Right hindlimb (tissue), 1 donor: ENCODE measurements at places on chromosomes 7 and 10.

DNA sequence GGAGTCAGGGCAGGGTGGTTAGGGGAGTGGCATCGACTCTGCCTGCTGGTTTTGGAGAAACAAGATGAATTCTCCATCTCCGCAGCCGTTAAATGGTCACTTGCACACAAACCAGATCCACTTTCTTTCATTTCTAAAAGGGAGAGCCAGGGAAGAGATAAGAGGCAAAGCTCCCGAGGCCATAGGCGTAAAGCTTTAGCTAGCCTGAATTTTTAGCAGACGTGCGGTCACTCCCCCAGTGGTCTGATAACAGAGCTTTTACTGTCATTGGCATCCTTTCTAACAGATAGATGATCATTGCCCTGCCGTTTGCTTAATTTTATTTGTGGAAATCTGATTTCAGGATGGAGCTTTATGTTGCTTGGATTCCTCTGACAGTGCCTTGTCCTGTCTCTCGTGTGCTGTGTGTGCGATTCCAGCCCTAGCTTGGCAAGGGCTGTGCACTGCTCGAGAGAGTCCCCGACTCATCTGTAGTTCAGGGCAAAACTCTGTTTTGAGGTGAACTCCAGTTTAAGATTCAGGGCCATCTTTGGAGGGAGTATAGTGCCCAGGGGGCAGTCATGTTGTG, 62.5 kb downstream of the GATA3 start:
- no peak for DNase-seq

DNA sequence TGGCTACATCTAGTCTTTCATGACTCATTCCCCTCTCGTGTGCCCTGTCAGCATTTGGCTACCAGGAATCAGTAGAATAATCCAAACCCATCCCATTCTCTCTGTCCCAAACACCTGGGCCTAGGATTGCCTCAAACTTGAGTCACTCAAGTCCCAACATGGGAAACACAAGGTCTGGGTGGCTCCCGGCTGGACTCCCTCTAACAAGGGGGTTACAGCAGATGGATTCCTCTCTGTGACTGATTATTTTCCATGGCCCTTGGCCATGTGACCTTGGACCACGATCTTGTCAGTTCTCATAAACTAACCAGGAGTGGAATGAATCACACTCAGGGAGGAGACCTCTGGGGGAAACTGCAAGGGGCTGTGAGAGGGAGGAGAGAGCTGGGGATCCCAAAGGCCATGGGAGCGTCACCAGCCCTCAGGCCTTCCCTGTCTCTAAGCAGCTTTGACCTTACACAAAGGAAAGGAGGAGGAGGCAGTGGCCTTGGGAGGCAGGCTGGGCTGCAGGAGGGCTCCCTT, 533.1 kb downstream of the KCNMA1 start:
- peak; percentile 43 for DNase-seq

- no peak for DNase-seq
These were observed 26.2 kb downstream of the FAM171A1 start for GRCh38 chr10:15344876-15345285.

DNA sequence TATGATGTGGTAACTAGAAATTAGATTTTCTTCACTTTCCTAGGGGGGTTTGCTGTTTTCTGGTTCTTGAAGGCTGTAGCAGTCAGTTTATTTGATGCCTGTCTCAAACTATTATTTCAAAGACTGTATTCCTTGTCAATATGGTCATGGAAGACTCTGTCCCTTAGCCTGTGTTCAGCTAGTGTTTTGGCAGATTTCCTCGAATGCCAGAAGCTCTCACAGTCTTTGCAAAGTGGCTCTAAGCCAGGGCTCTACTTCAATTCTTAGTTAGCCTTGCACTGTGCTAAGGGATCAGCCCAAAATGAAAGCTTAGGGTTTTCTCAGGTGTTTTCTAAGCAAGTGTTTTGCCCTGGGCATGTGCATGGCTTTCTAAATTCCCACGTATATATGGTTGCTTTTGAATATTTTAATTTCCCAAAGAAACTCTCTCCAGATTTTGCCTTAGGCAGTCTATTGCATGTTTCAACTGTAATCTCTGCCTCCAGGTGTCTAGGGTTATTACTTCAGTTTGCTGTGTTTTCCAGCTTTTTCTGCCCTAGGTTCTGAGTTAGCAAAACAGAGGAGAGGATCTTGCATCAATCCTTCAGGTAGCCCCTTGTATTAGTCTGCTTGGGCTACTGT, 7.2 kb upstream of the C1GALT1 start:
- DNase-seq = no peak

GRCh38 chr10:3064423-3064822, 2.9 kb upstream of the PFKP start:
- DNase-seq = no peak

GRCh38 chr10:66737241-66737640, 188.6 kb upstream of the LRRTM3 start:
- no peak for DNase-seq

GRCh38 chr10:10911035-10911434, 106.6 kb upstream of the CELF2 start:
- no peak for DNase-seq

DNA sequence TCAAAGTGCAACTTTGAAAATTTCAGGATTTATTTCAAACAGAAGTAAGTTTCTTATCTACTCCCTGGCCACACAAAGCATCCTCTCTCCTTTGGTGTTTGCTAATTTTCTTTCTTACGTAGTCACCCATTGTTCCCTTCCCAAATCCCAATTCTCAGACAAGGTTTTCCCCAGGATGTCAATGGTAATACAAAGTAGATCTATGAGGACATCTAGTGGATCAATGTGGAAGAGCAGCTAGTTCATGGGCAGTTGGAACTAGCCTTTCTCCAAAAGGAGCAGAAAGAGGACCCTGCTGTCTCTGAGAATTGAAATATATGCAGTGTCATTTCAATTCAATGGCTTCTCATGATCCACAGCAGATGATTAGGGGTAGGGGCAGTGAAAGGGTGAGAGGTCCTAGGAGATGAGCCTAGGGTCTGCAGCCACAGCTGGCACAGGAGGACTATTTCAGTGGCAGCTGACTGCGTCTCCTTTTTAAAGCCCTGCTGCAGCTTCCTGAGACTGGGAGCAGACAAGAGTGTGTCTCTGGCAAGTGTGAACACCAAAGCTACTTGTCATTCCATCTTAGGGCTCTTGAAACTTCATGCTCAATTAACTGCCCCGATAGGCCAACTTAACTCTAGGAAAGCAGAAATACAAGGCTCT, 632.6 kb downstream of the KCNMA1 start:
- peak; percentile 35 for DNase-seq

GRCh38 chr10:112288486-112288885, 5.3 kb downstream of the TECTB start:
- DNase-seq = no peak

DNA sequence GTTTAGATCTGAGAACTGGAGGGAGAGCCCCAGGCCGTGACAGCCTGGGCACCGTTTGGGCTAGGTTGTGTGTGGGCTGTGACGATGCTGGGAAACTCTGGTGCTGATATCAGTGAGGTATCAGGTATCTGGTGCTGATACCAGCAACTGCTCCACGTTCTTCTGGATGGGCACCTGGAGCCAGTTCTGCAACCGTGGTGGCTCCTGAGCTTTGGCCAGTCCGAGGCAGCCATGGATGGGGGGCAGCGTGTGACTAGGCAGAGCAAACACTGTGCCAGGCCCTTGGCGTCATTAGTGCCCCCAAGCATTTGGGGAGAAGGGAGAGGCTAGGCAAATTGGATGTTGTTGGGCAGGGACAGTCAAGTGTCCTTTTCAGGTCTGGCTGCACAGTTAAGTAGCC, 57.9 kb downstream of the ZNF467 start:
- DNase-seq = no peak

DNA sequence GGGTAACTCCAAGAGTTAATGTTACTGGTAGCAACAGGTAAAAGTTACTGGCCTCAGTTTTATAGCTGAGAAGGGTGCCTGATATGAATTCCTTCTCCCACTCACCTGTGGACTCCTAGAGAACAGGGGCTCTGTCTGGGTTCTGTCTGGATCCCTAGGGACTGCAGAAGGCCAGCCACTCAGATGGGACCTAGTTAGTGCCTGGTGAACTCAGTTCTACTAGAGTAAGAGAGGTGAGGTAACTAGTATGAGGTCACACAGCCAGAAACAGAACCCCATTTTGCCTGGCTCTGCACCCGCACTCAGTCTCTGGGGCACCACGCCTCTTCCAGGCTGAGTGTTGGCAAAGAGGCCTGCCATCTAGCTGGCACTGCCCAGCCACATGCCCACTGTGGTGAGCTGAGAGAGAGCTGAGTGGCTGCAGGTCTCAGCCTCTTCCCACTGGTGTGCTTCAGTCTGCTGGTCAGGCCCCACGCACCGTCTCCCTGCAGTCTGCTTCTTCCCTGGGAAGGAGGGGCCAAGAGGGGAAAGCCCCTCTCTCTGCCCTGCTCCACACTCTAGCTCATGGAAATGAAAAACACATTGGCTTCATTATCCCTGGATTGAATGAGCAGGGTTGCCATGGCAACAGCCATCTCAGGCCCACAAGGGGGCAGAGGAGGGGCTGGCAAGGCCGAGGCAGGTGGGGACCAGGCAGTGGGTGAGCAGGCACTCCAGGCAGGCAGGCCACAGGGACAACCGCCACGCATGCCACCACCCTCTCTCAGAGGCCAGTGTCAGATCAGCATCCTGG, 110.6 kb downstream of the ZMIZ1 start:
- no peak for DNase-seq

GRCh38 chr7:1113548-1113885, 25.6 kb downstream of the GPER1 start:
- DNase-seq = no peak

- DNase-seq = no peak
These were observed 146.7 kb upstream of the PFKP start for GRCh38 chr10:2920637-2921036.
